ENCODE measurements at places on chromosomes 3 and 15. TPM values are rescaled to one million over a fixed set of nuclear protein-coding genes. Genes with fewer than 3 reads are reported as not detected.

Gene SEMA5B
- not detected for total RNA-seq

Gene SHF
- total RNA-seq: 2.0 TPM

Gene RBPMS2
- total RNA-seq: 1.1 TPM

- DNase-seq: no peak
Observed at GRCh38 chr15:100707229-100707628, 104.8 kb downstream of the ASB7 start.

DNA sequence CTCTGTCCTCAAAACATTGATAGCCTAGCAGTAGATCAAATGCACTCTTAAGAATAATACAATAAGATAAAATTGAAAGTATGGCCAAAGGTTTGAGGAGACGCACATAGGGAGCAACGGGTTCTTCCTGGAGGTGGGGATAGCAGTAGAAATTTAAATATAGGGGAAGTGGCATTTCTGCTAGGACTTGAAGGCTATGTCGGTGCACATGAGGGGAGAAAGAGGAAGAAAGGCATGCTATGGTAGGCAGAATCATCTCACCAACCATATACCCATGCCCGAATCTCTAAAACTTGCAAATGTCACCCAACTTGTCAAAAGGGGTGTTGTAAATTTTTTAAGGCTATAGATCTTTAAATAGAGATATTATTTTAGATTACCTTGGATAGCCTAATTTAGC is 735.1 kb upstream of the LMCD1 start:
- DNase-seq: no peak

DNA sequence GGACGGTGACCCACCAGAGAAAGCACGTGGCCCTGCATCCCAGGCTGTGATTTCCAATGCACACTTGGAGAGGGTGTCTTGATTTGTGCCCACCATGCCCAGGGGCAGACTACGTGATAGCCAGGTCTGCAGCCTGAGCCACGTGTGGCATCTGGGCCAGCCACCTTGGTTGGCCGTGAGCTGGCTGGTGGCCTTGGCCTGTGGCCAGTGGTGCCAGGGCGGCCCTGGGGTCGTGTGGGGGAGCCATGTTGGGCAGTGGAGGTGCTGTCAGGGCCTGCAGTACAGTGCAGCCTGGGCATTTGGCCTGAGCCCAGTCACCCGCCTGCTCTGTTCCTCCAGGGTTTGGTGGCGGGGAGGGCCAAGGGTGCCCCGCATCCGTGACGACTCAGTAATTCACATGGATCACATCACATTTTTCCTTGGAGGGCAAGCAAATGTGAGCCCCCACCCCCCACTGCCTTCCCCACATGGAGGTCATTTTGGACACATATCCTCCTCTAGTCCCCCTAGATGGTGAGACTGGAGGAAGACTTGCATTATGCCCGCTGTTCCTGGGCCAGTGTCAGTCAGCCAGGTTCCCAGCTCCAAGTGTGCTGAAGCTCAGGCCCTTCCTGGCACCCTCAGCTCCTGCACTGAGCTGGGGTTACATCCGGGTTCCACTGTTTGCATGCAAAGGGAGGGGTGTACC is 201.4 kb downstream of the UBE3A start:
- DNase-seq: no peak

Gene ECT2
- 2.3 TPM for total RNA-seq

Gene SPESP1
- total RNA-seq: not detected

GRCh38 chr15:36469311-36469966 is 110.0 kb upstream of the CDIN1 start:
- DNase-seq: no peak

GRCh38 chr3:195255176-195255500 is 15.8 kb downstream of the XXYLT1 start:
- DNase-seq: no peak

Gene SNURF
- total RNA-seq: 23.0 TPM

DNA sequence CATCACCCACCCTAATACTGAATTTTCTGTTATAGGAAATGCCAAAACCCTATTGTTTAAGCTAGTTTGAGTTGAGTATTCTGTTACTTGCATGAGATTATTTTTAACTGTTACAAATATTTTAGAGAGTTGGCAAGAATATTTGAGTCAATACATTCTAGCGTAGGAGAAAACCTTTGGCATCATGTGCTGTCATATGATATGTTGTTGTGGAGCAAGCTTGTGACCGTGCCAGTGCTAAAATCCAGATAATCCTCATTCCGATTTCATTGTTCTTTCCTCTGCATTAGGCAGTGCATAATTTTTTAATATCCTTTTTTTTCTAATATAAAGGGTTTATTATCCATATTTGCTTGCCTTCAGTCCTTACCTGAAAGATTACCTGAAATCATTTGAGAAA is 168.0 kb upstream of the GMNC start:
- no peak for DNase-seq

GRCh38 chr15:77104155-77104554 is 33.2 kb upstream of the TSPAN3 start:
- DNase-seq: no peak

GRCh38 chr15:74173380-74174218 is at the start of gene ISLR:
ISLR (plus strand) TSS chr15:74173710; CDS start chr15:74174859, 1,149 bp downstream.
- no peak for DNase-seq

Gene ITIH1
- not detected for total RNA-seq

DNA sequence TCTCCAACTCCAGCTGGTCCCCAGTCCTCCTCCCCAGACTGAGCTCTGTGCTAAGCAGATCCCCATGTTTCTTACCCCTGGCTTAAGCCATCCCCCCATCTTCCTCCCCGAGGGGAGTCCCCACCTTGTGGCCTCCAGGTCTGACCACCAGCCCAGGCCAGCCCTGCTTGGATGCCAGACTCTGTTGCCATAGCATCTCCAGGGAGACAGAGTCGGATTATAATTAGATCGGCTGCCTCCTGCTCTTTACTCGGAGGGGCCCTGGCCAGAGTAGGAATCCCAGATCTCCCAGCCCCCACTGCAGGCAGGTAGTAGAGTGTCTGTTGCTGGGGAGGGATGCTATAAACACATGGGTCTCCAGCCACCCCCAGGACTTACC is 2.4 kb downstream of the KLHDC8B start:
- no peak for DNase-seq

Gene TMEM40
- total RNA-seq: 2.8 TPM

Gene ETV5
- not detected for total RNA-seq

DNA sequence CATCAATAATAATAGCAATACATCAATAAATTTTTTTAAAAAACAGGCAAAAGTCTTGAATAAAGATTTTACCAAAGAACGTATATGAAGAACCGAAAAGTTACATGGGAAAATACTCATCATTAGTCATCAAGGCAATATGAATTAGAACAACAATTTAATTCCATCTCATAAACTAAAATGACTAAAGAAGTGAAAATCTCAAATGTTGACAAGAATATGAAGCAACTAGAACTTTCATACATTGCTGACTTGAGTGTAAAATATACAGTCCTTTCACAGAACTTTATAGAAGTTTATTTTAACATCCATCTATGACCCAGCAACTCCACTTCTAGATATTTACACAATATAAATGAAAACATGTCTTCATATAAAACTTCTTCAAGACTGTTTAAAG is 35.3 kb upstream of the ABHD10 start:
- DNase-seq: no peak

DNA sequence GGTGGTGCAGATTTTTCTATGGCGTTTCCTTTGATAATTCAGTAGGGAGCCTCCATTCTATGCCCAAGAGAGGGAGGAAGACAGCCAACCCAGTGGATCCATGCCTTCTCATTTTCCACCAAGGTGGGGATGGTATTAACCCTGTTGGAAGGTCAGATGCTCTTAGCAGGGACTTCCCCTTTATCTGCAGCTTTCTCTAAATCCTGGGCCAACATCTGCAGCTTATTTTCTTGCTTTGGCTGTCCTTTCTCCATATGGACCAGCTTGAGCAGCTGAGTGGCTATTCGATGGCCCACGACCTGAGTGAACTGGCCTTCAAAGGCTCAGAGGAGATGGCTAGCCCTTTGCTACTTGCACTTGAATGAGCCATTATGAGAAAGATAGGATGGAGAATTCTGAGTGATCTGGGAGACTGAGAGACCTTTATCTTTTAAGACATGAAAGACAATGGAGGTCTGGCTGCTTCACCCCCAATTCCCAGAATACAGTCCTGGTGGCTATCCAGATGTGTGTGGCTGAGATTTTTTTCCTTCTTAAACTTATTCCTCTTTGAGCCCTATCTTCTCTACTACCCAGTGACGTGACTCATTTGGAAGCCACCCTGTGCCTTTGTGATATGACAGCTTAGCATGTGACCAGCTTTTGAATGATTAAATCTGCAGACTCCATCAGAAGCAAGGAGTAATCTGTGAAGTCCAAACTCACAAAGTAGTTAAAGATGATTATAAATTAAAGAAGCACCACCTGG is 39.6 kb upstream of the TRAK1 start:
- no peak for DNase-seq

Gene SLC28A1
- total RNA-seq: not detected

DNA sequence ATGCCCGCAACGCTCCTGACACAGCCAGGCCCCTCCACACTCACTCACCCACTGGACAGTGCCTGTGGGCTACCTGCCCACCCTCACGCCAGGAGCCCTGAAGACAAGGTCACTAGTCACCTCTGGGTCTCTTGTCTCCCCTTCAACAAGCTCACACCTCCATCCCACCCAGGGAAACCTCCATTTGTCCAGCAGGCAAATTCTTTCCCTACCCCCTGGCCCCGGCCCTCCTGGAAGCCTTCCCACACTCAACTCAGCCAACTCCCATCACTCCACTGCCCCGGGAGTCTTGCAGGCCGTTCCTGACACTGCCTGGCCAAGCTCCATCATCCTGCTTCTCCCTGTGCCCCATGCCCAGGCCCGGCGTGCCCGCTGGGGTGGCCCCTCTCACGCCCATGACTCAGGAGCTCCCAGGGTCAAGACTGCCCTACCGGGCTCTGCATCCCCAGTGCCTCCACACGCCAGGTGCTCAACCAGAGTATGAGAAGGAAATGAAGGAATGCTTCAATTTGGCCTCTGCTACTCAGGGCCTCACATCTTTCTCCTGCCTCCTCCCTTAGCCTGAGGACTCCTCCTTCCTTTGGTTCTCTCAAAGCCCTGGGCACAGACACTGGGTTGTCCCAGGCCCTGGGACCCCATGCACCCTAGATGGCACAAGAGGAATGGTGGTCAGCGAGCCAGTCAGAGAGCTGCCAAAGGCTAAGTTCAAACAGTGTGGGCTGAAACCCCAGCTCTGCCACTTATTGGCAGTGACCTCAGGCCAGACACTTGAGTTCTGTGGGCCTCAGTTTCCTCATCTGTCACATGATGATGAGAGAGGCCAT is 88.6 kb downstream of the SEC22A start:
- DNase-seq: no peak

Gene RASGRF1
- 0.55 TPM for total RNA-seq

Measured in T-helper 17 cell (primary cell).